NCI-H524 (cell line): ENCODE measurements at places on chromosomes 5 and 9.
A peak's percentile ranks its signal among the peaks of the same experiment; 100 is the strongest.

GRCh38 chr9:112218908-112219307 lies 43.8 kb upstream of the SUSD1 start:
- no peak for DNase-seq

- DNase-seq = no peak
Observed at GRCh38 chr5:90696153-90696552, 137.6 kb downstream of the ADGRV1 start.

DNA sequence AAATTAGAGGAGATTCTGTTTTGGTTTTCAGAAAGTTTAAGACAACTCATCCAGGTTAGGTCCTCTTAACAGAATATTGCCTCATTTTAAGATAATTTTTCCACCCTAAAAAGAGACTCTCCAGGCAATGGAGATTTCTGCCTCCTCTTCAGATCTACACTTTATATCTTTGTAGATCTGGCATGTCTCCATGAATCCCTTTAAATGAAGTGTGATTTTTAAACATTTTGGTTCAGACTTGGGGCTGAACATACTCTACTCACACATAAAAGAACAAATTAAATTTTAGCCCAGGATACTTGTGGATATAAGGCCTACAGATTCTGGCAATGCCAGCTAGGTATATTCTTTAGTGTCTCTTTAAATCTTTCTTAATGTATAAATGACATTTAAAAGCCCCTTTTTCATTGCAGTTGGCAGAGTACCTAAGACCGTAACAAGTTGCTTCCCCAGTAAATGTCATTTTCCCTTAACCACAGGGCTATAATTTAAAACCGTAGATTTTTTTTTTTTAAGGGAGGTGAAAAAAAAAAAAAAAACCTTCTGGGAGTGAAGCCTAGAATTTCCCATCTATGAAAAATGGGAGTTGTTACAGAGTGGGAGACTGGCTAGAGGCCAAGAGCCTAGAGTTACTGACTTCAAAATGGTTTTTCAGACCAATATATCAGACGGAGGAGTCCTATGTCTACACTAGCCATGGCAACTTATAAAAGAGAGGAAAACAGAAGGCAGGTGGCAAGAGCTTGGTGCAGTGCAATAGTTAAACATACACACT lies 207.8 kb upstream of the TARS1 start:
- DNase-seq = no peak

DNA sequence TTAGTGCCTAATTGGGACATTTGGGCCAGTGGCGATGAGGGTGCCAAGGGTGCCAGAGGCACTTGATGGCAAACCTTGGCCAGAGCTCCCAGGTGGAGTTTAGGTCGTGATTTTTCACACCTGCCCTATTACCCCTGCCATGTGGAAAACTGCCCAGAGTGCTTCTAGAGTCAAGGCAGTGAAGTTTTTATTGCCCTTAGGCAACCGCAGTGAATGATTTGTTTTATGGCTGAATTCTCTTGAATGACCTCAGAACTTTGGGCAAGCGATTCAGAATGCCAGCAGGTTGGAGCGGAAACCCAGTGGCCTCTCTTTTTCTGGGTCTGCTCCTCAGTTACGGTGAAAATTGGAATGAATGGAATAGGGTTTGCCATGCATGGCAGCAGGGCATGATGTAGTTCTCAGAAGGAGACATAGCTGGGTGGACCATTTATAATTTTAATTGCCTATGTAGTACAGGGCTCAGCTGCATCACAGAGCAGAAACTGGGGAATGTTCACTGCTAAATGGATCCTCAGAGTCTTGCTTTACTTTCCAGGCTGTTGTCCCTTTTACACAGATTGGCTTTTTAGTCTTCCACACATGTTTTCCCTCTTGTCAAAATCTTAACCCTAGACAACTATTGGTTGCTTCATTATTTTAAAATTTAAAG lies 820.0 kb upstream of the SEMA6A start:
- DNase-seq = no peak

GRCh38 chr5:52818360-52818759 lies 30.6 kb downstream of the ITGA1 start:
- DNase-seq = no peak

DNA sequence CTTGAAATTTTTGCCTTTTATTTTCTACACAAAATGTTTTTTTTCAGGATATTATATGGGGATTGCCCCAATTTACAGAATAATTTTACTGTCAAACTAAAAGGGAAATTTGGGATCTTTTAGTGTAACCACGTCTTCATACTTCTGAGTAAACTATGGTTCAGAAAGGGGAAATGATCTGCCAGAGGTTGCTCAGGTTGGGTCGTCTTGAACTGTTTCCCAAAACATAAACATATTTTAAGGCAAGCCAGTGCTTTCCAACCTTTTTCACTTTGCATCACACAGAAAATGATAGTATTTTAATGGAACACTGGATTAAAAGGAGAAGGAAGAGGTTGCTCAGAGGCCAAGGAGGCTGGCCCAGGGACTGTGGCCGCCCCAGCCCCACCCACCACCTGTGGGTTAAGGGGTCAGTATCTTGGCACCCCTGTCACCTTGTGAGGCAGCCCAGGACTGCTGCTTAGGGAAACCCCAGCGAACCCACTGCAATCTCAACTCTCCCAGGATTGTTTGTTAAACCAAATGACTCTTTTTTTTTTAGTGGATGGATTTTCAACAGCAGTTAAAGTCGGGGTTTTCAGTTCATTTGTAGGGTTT lies 142.7 kb upstream of the DHFR start:
- DNase-seq = no peak

DNA sequence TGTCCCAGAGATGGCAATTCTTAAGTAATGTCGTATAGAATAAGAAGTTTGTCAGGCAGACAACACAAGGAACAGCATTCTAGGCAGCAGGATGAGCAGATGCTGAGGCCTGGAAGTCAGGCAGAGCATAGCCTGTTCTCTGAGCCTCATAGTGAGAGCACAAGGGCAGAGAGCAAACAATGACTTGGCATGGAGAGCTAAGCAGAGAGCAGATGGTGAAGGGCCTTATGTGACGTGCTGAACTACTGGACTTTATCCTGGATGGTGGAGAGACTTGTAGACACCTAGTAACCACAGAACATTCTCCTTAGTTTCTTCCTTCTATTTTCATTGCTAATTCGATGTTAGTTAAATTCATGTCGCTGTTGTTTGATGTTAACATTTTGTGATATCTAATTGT lies 60.1 kb downstream of the KCTD16 start:
- peak; percentile 71 for DNase-seq

DNA sequence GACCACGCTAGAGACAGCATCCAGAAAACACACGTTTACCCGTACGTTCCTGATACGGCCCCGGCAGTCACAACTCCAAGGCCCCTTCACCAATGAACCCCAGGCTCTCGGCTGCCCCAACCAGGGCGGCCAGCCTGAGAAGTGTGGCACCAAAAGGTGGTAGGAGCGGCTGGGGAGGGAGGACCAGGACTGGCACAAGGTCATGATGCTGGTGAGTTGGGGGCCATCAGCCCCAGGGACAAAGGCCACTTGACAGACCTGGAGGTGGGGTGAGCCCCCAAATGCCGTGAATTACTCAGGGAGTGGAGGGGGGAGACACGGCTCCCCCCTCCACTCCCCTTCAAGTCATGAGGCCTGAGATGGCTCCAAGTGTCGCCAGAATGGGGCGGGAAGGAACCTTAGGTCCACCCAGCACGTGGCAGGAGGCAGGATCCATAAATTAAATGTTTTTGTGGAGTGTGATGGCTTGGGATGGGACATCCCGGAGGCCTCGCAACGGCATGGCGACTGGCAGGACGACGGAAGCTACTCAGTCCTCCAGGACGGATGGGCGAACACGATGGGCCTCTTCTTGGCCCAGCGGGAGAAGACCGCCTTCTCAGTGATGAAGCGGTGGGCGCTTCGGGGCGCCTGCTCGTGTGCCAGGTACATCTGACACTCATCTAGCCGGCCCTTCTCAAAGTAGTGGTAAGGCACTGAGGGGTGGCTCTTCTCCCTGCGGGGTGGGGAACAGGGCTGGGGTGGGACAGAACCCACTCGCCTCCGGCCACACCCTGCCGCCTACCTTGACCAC lies 8.7 kb upstream of the ST6GALNAC6 start:
- no peak for DNase-seq

DNA sequence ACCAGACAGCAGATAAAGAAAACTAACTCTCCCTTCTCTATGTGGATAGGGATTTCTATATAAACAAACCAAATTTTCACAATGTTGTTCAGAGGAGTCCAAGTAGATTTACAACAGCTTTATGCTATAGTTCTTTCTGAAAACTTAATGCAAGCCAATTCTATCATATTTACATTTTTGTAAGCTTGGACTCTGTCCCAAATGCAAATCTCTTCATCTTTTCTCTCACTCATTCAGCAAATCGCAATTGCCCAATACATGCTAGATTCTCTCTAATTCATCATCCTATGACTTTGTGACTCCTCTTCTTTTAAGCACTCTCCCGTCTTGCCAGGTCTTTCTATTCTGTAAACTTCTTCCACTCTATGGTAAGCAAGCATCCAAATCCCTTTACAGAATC lies 39.1 kb upstream of the UGT3A2 start:
- DNase-seq = no peak

- no peak for DNase-seq
Observed at GRCh38 chr9:128701227-128701854, 962 bp upstream of the PKN3 start.

- no peak for DNase-seq
Observed at GRCh38 chr9:114238891-114239875, 83.7 kb upstream of the ORM1 start.
